ENCODE measurements at places on chromosomes 13 and 19.

DNA sequence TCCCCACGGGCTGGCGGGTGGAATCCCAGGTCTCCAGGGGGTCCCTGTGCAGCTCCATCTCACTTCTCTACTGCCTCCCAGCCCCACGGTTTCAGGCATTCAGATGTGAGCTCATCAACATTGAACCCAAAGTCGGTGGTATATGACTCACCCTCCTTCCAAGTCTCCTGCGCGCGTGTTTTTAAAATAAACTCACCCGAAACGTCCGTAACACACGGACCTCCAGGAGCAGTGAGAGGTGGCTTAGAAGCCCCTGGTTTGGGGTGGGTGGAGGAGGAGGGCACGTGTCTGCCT lies 14.0 kb upstream of the CRTC1 start:
- DNase-seq, result no peak

DNA sequence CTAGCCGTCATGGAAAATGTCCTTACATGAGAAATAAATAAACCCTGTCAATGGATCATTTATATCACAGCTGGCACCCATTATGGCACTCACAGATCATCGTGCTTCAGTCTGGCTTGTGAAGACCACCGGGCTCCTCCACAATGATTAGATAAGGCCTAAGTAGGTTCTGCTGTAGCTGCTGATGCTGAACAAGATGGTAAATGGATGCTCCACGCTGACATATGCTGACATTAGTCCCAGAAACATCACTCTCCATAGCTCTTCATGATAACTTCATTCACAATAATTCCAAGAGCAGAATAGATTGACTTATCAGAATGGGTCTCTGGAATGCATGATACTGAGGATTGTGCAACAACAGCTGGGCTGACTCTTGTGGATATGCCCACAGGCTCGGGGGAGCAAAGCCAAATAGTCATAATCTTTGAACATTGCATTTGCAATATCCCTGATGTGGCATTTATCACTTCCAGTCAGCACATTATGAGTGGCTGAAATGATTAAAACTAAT lies 63.8 kb upstream of the RXFP2 start:
- DNase-seq, result no peak

- DNase-seq, result no peak
Observed at GRCh38 chr19:34666958-34667265, 10.0 kb downstream of the SCGB2B2 start.

DNA sequence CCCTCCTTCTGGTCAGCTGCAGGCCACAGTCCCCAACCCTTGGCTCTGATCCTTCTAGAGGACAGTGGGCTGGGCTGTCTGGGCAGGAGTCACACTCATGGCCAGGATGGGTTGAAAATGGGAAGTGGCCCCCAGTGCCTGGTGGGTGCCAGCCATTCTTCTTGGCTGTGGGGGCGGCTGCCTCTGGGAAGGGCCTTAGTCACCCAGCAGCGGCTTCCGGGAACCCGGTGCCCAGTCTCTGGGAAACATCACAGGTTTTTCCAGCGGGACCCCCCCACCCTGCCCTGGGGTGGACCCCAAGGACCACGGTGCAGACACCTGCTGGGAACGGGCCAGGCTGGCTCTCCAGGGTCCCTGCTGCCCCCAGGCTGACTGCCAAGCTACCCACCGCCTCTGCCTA lies 27.3 kb upstream of the SLC7A10 start:
- no peak for DNase-seq

DNA sequence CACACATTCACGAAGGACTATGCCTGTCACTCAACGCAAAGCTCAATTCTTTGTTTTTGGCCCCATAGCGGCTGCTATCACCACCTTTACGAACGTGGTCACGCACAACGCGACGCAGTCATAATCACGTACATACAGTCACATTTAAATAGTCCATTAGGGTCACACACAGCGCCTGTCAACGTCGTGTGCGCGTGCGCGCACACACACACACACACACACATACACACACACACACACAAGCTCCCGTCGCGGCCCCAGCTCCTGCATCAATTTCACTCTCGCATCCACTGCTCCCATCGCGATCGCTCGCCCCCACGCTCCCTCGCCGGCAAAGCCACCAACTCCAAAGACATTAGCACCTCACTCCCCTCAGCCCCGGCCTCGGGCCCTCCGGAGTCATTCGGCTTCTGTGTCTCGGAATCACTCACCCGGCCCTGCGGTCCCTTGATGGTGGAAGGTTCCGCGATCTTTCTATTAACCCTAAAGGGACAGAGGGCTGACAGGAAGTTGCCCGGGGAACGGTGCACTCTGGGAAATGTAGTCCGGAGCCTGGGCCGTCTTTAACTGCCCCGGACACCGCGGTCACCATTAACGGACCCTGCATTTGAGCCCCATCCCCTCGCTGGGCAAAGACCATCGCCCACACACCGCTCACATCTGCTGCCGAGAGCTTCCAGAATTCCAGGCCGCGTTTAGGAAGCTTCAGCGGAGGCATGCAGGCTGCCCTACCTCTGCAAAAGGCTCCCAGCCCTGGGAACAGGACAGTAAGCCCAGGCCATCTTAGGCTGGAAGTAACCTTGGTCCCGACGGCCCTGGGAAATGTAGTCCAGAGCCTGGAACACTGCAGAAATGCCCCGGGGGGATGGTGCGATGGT lies at the start of gene ZNF790:
Gene ZNF790 (minus strand): TSS at position 482 of the 878 bp plus-strand sequence. CDS start 12,768 bp downstream, outside the sequence.
- peak; percentile 80 for DNase-seq

DNA sequence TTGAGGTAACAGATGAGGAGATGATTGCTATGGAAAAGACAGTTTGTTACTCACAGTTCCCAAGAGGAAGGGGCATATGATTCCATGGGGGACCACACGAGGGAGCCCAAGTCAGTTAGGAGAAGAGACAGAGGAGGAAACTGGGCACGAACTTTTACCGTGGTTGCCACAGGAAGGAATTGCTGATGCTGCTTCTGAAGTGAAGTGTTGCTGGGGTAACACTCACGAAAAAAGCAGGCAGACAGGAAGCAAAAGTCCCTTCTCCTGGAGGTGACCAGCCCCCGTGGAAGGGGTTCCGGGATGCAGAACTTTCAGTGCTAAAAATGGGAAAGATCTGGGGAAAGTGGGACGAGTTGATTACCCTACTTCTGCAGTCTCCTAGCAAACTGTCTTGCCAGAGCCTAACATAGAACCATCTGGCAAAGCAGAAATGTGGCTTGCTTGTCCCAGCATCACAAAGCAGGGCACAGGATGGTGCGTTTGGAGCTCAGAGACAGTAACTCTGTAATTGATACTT lies 35.4 kb upstream of the MAP3K10 start:
- DNase-seq, result peak; percentile 1

- DNase-seq, result no peak
Observed at GRCh38 chr19:31602548-31602947, 253.3 kb upstream of the TSHZ3 start.

GRCh38 chr13:102325321-102325720 lies 76.5 kb downstream of the FGF14 start:
- DNase-seq, result no peak

GRCh38 chr13:72390909-72391308 lies 336.5 kb downstream of the MZT1 start:
- DNase-seq, result no peak

GRCh38 chr13:36919833-36920615 lies at the start of gene SMAD9:
Gene SMAD9, minus strand, starts transcription at chr13:36920238. Its CDS starts 40,549 bp downstream, at chr13:36879689.
- peak; percentile 12 for DNase-seq

DNA sequence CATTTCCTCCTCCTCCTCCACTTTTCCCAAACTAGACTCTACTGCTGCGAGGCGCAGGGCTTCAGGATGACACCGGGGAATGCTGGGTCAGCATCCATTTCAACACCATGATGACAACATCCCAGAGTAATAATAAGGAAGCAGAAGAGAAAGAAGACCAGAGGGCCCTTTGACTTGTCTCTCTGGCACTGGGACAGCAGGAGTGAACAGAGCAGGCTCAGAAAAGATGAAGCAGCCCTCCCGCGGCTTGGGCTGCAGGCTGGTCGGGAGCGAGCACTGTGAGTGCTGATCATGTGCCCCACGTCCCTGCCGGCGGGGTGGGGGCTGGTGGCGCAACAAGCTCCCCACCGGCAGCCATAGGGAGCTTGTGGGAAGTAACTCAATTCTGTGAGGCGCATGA lies 30.5 kb downstream of the RANBP3 start:
- no peak for DNase-seq

- no peak for DNase-seq
Observed at GRCh38 chr19:9295411-9295849, 14.2 kb downstream of the ZNF699 start.

DNA sequence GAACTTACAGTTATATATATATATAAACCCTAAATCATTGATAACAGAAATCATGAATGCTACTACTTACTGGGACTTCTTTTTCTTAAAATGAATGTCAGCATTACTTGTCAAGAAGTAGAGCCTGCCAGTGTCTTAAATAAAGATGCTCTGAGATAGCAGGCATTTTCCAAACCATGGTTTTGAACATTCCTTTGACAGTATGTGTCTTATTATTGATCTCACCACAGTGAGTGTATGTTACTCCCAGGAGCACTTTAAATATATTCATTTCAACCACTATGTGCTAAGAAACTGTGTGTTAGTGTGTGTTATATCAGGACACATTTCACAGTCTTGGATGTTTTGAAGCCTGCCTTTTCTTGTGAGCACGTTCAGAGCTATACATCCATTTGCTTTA lies 28.2 kb downstream of the TNFRSF19 start:
- DNase-seq, result no peak

DNA sequence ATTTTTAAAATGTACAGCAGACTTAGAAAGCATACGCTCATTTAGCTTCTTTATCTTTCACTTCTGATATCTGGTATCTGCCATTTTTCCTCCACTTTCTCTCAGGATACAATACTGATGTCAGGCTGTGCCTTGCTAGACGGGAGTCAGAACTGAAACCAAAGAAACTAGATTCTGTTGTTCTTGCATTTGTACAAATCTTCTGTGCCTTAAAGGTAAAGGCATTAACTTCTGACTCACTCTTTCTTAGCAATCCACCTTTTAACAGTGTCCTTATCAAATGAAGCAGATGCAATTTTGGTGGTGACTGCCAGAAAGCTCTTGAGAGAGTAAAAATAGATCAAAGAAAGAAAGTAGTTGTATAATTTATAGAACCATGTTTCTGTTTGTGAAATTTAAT lies 370.4 kb downstream of the PCDH20 start:
- DNase-seq, result no peak

DNA sequence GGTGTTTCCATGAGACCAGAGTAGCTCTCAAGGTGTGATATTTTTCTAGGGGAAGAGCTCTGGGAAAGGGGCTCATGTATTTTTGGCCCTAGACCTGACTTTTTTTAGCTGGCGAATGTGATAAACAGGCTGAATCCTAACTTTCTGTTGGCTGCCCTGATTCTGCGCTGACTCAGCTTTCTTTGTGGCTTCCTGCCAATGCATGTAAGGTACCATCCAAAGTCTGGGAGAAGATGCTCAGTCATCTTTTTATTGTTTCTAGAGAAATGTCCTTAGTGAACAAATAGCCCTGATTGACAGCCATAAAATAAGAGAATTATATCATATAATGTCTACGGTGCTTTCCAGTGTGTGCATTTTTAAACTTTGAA lies 113.6 kb upstream of the MBNL2 start:
- no peak for DNase-seq

GRCh38 chr19:35213663-35214632 lies 14.6 kb downstream of the FAM187B start:
- peak; percentile 46 for DNase-seq

GRCh38 chr13:26382835-26383234 lies 128.9 kb downstream of the CDK8 start:
- DNase-seq, result no peak

- no peak for DNase-seq
Observed at GRCh38 chr13:22126433-22127021, 455.7 kb downstream of the FGF9 start.

GRCh38 chr19:50285833-50286232 lies 43.3 kb downstream of the KCNC3 start:
- DNase-seq, result no peak

DNA sequence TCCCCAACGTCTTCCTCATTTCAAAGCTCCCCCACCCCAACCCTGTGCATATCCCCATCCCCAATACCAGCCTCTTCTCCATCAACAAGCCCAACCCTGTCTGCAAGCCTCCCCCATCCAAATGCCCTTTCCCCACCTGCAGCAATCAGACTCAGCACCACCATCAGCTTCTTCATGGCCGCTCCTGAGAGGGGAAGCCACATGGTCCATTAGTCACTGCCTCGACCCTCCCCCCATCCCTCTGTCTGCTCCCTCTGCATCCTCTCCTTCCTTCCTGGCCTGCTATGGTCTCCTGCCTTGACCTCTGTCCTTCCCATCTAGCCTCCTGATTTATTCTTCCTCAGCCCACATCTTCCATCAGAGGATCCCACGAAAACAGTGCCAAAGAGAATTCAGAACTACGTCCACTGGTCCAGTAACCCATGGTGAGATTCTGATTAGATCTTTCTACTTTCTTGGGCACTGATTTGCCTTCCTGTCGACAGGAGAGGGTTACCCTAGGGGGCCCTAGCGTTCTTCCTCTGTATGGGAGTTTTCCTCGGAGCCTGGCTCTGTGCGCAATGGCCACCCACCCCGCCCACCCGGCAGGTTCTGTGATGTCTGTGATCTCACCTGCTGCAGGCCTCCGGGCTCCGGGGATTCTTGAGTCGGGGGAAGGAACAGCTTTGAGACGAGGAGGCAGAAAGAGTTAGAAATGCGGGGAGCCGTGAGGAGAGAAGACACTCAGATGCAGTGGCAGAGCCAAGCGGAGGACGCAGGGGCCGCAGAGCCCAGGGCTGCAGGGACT lies 1.3 kb downstream of the KLK6 start:
- DNase-seq, result no peak

GRCh38 chr19:49474542-49474924 lies 518 bp downstream of the FLT3LG start:
- no peak for DNase-seq

DNA sequence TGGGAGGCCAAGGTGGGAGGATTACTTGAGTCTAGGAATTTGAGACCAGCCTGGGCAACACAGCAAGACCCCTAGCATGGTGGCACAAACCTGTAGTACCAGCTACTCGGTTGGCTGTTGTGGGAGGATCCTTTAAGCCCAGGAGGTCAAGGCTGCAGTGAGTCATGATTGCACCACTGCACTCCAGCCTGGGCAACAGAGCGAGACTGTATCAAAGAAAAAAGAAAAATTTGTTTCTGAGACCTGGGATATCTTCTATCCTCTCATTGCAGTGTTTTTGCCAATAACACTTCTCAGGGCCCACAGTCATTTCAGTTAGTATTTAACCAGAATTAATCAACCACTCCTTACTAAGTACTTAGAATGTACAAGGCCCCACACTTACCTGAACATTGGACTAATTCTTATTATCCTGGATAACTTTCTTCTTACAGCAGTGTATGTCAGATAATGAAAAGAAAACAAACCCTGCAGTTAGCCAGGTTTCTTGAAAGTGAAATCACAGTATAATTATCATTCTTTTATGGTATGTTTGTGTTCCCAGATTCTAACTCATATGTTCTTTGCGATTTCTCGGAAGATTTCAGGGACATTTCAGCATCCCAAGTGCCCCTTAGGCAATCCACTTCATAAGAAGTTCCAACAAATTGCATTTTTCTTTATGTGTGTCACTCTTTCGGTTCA lies 75.6 kb upstream of the KLF5 start:
- no peak for DNase-seq

DNA sequence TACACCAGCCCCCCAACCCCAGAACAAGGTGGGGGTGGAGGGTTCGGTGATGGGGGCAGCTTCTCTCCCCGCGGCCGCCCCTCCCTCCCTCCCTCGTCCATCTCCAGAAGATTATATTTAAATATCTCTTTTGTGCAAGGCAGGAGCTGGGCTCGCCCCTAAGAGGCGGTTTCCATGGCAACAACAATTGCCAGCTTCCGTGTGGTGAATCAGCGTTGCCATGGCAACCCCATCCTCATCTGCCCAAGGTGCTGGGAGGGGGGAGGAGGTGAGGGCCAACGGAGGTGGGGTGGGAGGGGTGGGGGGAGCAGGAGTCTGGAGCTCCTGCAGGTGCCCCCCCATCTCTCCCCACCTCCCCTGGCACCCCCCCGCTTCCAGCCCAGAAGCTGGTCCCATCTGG lies 46.4 kb downstream of the CELF5 start:
- DNase-seq, result peak; percentile 41

Data from SW 1271 (cell line).